ENCODE measurements at places on chromosomes 7 and 10. TPM values are rescaled to one million over a fixed set of nuclear protein-coding genes. Genes with fewer than 3 reads are reported as not detected.

The ACBD7 gene
- 9.2 TPM for total RNA-seq

The CDK14 gene
- not detected for total RNA-seq

The SEMA3E gene
- total RNA-seq = not detected

DNA sequence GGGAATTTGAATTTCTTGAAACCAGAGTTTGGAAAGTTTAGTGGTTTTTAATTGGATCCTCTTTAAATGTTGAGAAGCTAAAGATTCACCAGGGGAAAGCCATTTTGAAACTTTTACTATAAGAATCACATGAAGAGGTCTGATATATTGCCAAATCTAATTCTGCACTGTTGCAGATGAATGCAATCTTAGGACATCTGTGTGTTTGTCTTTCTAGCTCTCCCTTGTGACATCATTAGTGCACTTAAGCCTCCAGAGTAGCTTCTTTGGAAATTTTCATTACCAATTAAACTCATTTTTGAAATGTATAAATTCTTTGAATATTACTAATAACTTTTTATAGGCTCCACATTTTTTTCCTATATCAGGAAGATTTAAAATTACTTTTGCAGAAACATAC is 160.2 kb downstream of the BICC1 start:
- DNase-seq = no peak
